Mesendoderm (in vitro differentiated cells): ENCODE measurements at places on chromosomes 12 and 14.

DNA sequence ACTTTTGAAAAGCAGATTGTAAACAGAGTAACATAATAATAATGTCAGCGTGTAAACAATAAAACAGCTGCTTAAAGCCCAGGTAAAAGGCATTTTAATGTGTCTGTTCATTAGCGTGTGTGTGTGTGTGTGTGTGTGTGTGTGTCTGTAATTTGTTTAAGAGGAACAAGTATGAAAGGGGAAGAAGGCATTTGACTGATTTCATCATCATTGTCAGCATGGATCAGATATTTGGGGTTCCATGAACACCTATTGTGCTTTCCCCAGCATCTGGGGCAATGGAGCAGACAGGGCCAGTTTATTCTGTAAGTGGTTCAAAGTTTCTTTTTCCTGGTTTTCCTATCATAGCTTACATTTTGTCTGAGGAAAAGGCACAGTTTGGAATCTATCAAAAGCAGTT, 28.9 kb downstream of the SLC25A21 start:
- DNase-seq = no peak

GRCh38 chr14:68886109-68886434, 93.0 kb downstream of the ACTN1 start:
- peak; percentile 36 for DNase-seq

DNA sequence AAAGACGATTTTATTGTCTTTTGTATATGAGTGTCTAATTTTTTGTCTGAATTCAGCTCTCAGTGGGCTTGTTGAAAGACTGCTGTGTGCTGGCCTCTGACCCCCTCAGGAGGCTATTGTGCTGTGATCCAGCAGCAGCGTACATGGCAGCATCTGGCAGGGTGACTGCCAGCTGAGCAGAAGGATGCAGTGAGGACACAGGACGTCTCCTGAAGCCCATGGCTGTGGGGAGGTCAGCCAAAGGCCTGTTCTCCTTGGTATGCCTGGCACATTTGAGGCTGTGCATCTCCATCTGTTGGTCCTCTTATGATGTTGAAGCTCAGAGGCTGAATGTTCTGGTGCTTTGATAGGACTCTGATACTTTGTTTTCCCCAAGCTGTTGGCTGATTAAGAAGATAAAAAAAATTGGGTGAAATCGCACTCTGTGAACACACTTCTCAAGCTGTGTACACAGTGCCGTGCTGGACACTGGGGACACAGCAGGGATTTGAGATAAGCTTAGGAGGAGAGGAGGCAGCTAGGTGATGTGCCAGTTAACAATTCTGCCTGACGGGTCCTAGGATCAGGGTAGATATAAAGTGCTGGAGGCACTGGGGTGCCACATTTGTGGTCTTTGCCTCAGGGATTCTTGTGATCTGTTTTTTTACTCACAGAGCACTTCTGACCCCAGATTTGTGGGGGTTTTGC, 37.5 kb downstream of the EID3 start:
- DNase-seq = no peak

DNA sequence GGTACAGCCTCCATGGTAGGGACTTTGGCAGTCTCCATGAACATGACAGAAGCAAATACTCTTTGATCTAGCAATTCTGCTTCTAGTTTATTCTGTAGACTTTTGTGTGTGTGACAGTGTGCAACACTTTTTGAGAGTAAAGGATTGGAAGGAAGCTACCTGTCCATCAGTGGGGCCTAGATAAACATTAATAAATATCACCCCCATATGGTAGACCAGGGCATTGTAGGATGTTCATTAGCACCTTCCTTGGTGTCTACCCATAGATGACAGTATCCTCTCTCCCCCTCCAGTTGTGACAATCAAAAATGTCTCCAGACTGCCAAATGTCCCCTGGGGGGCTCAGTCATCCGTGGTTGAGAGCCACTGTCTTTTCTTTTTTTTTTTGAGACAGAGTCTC, 10.8 kb downstream of the SNRNP35 start:
- no peak for DNase-seq

DNA sequence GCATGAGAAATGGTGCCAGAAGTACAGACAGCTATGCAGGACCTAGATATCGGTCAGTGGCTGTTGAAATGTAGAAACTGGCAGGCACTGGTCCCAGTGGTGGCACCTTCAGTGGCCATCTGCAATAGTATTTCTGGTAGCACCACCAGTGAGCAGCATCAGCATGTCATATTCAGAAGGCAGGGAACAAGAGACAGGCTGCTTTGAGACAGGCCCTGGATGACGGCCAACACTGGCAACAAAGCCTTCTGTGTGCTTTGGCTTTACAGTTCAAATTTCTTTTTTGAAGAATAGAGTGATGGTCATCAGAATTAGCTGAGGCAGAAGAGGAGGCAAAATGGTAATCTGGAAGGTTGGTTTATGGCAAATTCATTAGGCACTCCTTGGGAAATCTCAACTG, 273.4 kb upstream of the SLC16A7 start:
- no peak for DNase-seq

GRCh38 chr12:128787827-128788226, 35.9 kb downstream of the SLC15A4 start:
- no peak for DNase-seq

GRCh38 chr14:50964683-50965390, 20.6 kb upstream of the PYGL start:
- no peak for DNase-seq

GRCh38 chr14:91613459-91614112, 103.5 kb upstream of the PPP4R3A start:
- DNase-seq = no peak

GRCh38 chr12:42953021-42953420, 363.5 kb upstream of the PRICKLE1 start:
- no peak for DNase-seq

- no peak for DNase-seq
Observed at GRCh38 chr12:57095440-57095839, 6.5 kb downstream of the NAB2 start.

GRCh38 chr12:122421187-122421820, 1.2 kb downstream of the CLIP1 start:
- peak; percentile 23 for DNase-seq

- no peak for DNase-seq
Observed at GRCh38 chr14:71311061-71311460, 403.8 kb downstream of the PCNX1 start.

GRCh38 chr12:31278424-31278823, 47.5 kb downstream of the SINHCAF start:
- no peak for DNase-seq

DNA sequence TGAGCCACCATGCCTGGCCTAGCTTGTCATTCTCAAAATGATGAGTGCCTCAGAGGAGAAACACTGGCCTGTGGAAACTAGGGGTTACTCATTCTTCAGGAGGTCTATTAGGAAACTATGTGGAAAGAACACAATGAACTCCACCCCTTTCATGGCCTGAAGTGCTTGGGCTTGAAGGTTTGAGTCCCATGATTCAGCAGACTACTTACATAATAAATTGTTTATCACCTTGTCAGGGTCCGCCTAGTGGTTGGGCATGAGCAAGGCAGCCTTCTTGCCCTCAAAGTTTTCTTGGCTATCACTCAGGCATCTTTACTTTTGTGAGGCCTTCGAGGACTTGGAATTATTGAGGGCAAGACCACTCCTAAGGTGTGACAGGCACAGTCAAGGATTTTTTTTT, 251.2 kb downstream of the ACSS3 start:
- peak; percentile 80 for DNase-seq

DNA sequence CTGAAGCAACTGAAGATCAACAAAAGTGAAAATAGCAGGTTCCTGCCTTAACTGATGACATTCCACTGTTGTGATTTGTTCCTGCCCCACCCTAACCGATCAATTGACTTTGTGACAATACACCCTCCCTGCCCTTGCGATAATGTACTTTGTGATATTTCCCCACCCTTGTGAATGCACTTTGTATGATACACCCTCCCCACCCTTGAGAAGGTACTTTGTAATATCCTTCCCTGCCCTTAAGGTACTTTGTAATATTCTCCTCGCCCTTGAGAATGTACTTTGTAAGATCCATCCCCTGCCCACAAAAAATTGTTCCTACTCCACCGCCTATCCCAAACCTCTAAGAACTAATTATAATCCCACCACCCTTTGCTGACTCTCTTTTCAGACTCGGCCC, 41.4 kb downstream of the BCAT1 start:
- no peak for DNase-seq

DNA sequence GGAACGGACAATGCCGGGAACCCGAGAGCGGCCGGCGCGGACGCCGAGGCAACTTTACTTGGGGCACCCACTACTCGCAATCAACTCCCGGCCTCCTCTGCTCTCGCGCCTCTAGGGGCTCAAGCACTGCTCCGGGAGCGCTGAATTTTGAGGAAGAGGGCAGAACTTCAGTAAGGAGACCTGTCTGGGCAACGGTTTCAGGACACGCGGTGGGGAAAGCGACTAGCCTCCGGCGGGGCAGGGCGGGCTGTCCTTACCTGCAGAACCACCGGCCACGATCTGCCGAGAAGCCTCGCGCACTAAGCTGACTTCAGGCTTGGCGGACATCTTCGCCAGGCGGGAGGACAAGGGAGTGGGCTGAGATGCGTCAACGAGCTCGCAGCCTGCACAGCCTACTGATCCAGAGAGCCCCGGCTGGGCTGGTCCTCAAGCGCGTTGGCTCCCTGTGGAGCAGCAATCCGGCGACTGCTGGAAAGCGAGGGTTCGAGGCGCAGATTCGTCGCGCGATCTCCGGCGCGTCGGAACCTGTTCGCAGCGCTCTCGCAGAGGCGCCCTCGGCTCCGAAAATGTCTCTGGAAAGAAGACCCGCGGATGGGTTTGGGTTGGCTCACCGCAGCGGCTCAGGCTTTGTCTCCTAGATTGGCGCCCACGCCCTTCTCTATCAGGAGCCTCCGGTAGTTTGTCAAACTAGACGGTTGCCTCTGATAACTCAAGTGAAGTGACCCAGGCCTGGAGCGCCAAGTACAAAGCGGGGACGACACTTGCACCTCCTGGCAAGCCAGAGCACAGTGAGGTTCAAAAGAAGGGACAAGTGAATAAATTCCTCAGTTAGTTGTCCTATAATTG, at the start of gene SLC25A21:
SLC25A21 (minus strand) TSS at position 583 of the 846 bp plus-strand sequence.
- peak; percentile 94 for DNase-seq

GRCh38 chr14:65879248-65880009, 466.9 kb downstream of the FUT8 start:
- no peak for DNase-seq

- DNase-seq = no peak
Observed at GRCh38 chr14:60125918-60126317, 34.2 kb downstream of the PCNX4 start.

GRCh38 chr14:82710267-82710841, 1176.7 kb upstream of the SEL1L start:
- DNase-seq = peak; percentile 76
